T-helper 9 cell (primary cell): ENCODE measurements at places on chromosomes 7 and 10.

DNA sequence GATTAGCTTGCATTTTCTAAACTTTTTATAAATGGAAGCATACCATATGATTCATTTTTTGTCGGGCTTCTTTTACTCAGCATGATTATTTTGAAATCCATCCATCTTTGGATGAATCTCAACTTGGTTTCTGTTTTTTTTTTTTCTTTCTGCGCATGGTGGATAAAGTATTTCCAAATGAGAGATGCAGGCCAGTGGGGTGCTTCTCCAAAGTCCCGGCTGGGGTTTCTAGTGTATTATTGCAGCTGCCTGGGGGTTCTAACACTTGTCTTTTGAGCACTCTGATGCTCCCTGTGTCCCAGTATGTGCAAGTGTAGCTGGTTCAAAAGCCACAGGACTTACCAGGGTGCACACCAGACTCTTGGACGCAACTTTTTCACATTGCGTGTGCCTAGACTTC, 70.9 kb upstream of the LOXL4 start:
- DNase-seq, result no peak

- DNase-seq, result no peak
Observed at GRCh38 chr7:83347945-83348444, 185.3 kb upstream of the PCLO start.

GRCh38 chr7:159240962-159241361, 96.3 kb upstream of the VIPR2 start:
- no peak for DNase-seq

DNA sequence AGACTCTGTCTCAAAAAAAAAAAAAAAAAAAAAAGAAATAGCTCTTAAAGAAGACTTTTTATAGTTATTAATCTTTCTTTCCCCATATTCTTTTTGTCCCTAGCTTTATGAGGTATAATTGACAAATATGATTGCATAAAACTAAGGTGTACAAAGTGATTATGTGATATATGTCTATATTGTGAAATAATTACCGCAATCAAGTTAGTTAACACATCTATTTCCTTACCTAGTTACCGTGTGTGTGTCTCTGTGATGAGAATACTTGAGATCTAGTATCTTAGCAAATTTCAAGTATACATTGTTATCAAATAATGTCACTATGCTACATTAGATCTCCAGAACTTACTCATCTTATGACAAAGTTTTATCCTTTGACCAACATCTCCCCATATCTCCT, 30.7 kb upstream of the UBN2 start:
- no peak for DNase-seq

- DNase-seq, result peak; percentile 41
Observed at GRCh38 chr7:5665094-5666025, 116.1 kb downstream of the RNF216 start.

DNA sequence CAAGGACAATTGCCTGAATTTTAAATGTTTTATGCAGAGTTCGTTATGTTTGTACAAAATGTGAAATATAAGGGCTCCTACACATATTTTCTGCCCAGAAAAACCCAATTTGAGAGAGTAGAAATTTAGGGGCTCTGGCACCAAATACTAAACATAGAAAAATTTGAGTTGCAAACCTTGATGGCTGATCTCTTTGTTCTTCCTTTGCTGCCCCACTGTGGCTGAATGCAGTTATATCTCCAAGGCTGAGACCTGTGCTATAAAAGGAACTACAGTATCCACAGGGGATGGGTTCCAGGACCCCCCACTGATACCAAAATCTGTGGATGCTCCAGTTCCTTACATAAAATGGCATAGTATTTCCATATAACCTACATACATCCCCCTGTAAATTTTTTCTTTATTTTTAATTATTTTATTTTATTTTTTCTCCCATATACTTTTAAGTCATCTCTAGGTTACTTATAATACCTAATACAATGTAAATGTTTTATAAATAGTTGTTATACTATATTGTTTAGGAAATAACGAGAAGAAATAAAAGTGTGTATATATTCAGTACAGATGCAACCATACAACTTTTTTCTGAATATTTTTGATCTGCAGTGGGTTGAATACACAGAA, 22.5 kb downstream of the CFAP43 start:
- peak; percentile 11 for DNase-seq

DNA sequence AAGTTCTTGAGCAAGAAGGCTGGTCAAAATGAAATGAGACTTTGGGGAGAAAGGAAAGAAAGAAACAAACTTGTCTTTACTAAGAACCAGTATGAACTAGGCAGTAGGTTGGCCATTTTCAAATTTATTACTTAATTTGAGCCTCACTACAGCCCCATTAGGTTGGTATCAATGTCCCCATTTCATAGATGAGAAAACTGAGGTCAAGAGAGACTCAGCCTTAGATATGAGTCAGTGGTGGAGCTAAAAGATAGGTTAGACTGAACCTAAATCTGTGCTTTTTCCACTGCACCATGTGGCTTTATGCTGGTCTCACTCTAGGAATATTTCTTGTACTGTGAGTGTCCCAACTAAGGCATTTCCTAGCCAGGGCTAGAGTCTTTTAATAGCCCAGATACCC, 8.8 kb downstream of the ZNF503 start:
- DNase-seq, result no peak

DNA sequence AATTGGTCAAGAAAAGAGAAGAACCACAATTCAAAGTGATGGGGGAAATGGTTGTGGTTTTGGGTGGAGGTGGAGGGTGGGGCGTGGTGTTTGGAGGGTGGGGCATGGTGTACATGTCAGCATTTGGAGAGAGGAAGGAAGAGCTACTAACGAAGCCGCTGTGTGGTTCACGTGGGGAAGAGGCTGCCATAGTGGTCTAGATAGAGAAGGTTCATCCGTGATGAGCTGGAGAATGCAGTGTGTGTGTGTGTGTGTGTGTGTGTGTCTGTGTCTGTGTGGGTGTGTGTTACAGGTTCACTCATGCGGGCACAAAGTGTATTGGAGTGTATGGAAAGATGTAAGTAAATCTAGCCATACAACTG, 6.1 kb upstream of the VCL start:
- peak; percentile 64 for DNase-seq

DNA sequence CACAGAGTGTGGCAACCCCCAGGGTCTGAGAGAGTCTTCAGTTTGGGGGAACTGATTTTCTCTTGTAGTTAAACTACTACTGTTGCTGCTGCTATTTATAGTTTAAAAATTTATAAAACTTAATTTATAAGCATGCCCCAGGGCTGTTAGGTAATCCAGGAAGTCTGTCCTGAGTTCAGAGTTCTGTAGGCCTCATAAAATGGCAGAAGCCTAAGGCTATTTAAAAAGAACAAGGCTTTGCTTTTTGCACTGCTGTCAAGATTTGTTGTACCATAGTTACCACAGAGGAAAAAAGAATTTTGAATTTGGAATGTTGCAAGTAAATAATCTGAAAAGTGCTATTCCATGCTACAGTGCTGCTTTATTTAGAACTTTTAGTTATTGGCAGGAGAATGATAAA, 66.1 kb downstream of the AGK start:
- no peak for DNase-seq

- DNase-seq, result no peak
Observed at GRCh38 chr10:117492504-117492903, 50.0 kb upstream of the EMX2 start.

DNA sequence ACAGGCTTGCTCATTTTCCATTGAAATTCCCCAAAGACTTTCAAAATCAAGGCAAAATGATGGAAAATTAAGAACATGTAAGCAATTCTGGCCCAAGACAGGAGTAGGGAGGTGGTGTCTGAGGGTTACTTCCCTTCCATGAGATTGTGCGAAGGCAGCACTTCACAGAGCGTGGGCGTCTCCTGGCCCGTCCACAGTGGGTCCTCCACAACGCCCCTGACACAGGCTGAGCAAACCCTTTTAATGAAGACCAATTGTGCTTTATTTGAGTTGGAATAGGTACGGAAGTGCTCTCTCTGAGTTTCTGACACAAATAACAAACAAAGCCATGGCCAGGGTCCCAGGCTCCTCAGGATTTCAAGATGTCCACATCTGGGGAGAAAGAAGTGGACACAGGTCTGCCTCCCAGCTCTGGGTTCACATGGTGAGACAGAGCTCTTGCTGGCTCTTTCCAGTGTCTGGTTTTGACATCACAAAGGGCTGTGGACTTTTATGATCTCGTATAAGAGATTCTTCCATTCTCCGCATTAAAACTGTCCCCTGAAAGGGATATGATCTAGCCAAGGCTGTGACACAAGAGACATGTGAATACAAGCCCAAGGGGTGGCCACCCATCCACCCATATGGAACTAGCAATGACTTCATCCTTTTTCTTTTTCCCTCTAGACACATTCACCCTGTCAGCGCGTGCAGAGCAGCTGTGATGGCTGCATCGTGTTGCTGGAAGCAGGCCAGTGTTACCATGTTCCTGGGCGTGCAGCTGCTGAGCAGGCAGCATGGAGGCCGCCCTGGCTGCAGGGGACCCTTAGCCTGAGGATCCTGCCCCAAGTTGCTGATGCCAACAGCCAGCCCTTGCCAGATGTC, 145.6 kb downstream of the ADAM12 start:
- DNase-seq, result no peak

DNA sequence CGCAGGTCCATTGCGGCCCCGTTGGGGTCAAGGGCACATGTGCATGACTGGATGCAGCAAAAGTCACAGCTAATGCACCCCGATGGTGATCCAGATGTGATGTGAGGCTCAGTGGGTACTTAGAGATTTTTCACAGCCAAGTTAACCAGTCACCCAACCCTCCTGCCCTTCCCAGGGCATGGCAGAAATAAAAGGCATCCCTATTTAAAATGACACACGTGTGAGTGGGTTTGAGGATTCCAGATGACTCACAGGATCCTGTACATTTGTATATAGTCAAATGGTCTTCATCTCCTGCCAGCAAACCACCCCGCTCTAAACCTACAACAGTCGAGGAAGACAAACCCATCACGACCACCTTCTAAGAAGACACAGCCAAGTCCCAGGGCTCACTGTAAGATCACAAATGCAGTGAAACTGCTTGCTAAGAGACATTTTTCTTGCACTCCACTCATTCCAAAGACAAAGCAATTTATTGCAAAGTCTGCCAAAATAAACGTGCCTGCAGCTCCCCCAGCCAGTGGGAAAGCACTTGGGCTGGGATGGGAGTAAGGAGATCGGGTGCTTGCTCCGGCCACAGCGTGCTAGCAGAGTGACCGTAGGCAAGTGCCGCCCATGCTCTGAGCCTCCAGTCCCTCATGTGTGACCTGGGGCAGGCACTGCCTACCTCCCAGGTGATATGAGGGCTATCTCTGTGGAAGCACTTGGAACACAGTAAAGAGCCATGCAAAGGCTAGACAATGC, 86.6 kb upstream of the MACROH2A2 start:
- no peak for DNase-seq

DNA sequence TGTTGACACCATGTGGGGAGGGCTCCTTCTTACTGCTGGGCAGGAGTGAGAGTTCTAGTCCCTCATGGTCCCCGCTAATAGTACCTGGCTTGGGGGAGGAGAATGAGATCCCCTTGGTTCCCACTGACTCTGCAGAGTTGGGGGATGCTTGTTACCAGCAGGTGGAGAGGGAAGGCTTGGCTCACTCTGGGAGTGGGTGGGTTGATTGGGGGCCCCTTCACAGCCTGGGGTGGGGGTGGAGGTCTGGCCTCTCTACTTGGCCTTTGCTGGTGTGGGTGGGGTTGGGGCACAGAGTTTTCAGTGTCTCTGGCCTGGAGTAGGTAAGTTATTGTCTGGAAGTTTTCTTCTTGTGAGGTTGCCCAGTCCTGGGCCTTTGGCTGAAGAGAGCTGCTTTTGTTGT, 31.9 kb downstream of the ADCY1 start:
- no peak for DNase-seq

DNA sequence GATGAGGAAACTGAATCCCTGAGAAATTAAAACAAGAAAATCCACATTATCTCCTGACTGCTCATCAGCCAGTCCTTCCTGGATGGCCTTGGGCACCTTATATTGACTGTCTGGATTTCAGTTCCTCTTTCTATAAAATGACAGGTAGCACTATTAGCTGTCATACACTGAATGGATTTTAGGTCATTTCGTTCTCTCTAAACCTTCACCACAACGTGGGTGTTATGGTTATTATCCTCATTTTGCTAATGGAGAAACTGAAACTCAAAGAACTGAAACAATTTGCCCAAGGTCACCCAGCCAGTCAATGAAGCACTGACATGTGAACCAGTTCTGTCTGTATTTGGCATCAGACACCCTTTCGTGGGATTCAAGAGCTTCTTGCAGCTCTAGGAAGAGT, 193.8 kb downstream of the CYP26A1 start:
- no peak for DNase-seq

DNA sequence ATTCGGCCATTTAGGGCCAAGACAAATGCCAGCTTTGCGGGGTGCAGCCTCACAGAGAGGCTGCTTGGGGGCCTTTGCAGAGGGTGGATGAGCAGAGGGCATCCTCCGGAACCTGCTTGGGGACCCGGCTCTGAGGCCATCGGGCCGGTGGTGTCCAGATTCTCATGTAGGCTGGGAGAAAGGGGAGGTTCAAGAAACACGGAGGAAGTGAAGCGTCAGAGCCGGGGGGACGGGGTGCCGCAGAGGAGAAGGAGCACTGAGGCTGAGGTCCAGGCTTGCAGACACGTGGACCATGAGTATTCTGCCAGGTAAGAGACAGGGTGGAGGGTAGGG, 150.7 kb upstream of the SHH start:
- DNase-seq, result no peak

- no peak for DNase-seq
Observed at GRCh38 chr7:101823096-101823495, 5.7 kb downstream of the CUX1 start.

GRCh38 chr7:50684713-50685075, 98.0 kb downstream of the GRB10 start:
- DNase-seq, result no peak

GRCh38 chr10:79490400-79491142, 21.8 kb upstream of the EIF5AL1 start:
- no peak for DNase-seq
